ENCODE measurements at places on chromosomes 1 and 21.

DNA sequence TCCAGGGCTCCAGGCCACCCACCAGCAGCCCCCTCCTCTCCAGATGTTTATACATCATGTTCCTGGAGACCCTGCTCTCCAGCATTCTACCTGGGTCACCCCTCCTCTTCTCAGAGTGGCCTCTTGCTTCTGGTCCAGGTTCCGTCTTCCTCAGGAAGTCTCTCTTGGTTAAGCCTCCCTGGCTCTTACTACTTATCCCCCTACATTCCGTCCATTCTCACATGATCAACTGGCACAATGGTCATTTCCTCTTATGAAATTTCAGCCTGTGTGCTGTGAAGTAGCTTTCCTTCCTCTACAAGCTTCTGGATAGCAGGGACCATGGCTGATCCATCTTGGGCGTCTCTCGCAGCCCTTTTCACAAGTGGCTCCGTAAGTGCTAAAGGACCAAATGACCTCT, 33.9 kb upstream of the ATP2B4 start:
- no peak for DNase-seq

- DNase-seq: no peak
These were observed 126.4 kb downstream of the PTPRU start for GRCh38 chr1:29362764-29363163.

GRCh38 chr1:54359393-54360162, 46.6 kb downstream of the SSBP3 start:
- DNase-seq: peak; percentile 26

DNA sequence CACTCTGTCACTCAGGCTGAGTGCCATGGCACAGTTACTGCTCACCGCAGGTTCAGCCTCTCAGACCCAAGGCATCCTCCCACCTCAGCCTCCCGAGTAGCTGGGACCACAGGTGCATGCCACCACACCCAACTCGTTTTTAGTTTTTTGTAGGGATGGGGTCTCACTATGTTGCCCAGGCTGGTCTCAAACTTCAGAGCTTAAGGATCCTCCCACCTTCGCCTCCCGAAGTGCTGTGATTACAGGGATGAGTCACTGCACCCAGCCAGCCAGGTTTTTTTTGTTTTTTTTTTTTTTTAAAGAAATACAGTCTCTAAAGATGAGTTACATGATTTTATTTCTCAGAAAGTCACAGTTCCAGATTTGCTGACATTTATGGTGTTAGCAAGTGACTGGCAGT, 29.0 kb downstream of the BACE2 start:
- DNase-seq: no peak

GRCh38 chr21:42981214-42981523, 6.8 kb downstream of the PKNOX1 start:
- no peak for DNase-seq

- no peak for DNase-seq
These were observed at the start of gene SYT14 for GRCh38 chr1:209937996-209938959. TSS of gene SYT14 (plus strand) at chr1:209938217. CDS start at chr1:209938265, 48 bp downstream.

DNA sequence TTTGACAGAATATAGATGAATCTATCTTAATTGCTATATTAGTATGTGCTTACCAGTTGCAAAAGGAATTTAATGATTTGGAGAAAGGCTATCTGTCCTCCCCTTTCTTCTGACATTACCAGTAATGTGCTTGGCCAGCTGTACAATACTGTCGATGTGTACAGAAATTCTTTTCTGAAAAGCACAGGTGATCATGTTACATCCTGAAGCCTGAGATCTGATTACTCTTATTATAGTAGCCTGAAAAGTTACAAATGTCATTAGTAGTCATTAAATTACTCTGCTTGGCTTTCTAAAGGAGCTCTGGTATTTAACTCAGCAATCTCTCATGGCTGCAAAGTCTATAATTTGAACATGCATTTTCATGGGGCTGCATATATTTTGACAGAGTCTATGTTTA, 209.8 kb downstream of the PTPRC start:
- DNase-seq: no peak

- no peak for DNase-seq
These were observed 26.8 kb downstream of the HSF2BP start for GRCh38 chr21:43632373-43632905.

- no peak for DNase-seq
These were observed 254.6 kb downstream of the COL11A1 start for GRCh38 chr1:102853701-102854187.

DNA sequence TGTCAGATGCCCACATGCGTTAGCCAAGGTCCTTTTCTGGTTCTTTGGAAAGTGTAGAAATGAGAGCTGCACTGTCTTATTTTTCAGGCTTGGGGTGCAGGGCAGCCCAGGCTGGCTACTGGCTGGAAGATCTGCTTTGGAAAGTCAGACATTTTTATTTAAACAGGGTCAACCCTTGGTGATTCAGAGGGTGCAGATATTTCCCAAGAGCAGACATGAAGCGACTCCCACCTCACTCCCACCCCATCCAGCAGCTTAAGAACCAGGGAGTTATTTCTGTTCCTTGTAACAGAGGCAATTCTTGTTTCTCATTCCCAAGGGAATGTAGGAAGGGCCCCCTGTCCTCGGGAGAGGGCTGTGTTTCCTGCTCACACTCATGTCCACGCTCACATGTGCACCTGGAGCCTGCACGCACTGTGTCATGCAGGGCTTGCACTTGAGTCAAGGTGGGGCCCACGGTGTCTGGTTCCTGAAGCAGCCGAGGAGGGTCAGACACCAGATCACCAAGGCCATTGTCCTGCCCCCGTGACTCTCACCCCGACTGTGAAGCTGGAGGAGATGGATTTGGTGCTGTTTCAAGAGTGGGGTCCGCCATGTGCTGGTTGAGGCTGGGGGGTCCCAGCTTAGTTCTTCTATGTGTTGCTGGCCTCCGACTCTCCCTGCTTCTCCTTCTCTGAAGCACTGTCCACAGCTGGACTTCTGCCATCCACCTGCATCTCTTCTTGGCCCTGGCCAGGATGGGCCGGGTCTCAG, 992 bp downstream of the S100A7A start:
- DNase-seq: no peak

- DNase-seq: no peak
These were observed 141.2 kb upstream of the ST6GALNAC5 start for GRCh38 chr1:76725864-76726619.

DNA sequence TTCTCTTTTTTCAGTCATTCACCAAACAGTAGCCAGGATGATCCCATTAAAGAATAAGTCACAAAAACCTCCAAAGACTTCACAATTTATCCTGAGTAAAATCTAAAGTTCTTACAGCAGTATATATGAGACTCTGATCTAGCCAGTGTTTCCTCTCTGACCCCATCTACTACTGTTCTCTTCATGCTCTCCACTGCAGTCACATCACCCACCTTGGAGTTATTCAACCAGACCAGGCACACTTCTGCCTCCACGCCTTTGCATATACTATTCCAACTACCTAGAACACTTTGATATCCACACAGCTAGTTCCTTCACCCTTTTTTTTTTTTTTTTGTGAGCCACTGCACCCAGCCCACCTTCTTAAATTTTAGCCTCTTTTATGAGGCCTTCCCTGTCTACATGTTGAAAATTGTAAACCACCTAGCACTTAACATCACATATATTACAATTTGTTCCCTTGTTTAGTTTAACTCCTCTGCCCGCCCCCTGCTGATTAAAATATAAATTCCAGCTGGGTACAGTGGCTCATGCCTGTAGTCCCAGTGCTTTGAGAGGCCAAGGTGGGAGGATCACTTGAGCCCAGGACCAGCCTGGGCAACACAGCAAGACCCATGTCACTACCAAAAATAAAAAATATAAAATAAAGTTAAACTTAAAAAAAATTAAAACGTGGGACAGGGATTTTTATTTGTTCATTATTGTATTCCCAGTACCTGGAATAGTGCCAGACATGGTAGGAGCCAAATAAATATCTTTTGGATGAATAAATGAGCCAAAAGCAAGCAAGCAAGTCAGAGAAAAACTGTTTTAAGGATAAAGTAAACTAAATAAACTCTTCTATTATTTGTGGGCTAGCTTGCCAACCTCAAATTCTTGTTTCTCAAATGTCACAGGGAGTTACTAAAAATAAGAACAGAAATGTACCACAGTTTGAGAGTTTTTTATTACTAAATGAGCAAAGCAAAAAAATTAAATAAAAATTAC, 35.2 kb upstream of the MUTYH start:
- DNase-seq: no peak

DNA sequence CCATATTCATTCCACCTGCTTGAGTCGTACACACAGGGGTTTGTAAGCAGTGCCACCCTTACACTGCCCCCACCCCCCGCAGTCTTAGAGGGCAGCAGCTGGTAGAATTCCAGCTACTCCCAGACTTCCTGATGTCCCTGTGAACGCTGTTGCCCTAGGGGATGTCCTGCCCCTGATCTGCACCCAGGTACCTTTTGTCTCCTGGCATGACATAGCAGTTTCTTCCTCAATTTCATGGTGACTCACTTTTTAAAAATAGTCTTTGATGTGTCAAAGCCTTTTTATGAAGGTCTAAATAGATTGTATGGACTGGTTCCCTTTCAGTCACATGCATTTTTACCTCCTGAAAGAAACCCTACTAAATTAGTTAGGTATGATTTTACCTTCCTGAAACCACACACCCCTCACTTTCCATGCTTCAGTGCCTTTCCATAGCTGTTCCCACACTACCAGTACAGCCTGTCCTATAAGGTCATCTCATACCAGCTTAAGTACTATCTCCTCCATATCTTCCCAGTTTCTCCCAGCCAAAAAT, 76.4 kb downstream of the ST3GAL3 start:
- DNase-seq: no peak

GRCh38 chr21:15367061-15367626, 302.3 kb upstream of the NRIP1 start:
- no peak for DNase-seq

DNA sequence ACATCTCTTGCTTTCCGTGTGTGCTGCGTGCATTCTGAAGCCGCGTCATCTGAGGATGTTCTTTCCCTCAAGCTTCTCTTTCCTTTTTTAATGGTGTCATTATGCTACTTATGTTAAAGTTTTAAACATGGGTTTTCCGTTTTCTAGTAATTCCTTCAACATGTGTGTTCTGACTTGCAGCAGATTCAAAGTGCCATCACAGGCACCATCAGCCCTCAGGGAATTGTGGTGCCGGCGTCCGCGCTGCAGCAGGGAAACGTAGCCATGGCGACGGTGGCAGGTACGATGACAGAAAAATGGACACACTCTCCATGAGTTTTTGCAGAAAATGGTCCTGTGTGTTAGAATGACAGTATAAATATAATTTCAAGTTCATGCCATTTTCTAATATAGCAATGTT, 42.4 kb downstream of the PKNOX1 start:
- no peak for DNase-seq

GRCh38 chr1:92754000-92754718, 30.7 kb downstream of the EVI5 start:
- no peak for DNase-seq

- DNase-seq: no peak
These were observed 6.2 kb downstream of the RNPEP start for GRCh38 chr1:201988601-201989000.

GRCh38 chr21:42161401-42161955, 57.5 kb upstream of the ABCG1 start:
- DNase-seq: no peak

DNA sequence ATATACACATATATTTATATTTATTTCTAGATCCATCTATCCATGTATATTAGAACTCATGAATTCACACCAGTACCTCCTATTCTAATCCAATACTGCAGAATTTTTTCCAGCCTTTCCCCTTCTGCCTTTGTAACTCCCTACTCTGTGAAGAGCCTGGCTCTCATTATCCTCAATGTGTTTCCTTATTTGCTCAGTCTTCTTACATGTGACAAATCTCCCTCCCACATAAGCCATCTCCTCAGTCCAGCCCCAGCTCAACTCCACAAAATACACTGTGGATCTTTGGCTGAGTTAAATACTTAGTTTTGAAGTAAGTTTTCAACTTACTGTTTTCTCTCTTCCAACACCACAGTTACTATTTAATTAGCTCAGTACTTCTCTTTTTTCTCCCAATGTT, 45.7 kb downstream of the ATP5PO start:
- DNase-seq: no peak

DNA sequence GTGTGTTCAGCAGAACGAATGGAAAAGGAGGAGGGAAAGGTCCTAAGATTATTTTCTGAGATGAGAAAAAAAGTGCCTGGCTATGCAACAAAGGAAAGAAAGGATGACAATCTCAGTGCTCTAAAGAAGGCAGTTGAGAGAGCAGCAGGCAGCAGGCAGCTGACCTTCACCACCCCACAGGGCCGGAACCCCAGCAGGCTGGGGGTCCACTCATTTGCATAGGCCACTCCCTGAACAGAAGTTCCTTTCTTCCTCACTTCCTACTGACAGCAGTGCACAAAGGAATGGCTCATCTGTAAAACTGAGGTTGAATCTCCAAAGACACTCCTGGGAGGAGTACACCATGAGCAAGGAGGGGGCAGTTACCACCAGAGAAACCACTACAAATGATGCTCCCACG, 41.4 kb upstream of the TNR start:
- DNase-seq: no peak

DNA sequence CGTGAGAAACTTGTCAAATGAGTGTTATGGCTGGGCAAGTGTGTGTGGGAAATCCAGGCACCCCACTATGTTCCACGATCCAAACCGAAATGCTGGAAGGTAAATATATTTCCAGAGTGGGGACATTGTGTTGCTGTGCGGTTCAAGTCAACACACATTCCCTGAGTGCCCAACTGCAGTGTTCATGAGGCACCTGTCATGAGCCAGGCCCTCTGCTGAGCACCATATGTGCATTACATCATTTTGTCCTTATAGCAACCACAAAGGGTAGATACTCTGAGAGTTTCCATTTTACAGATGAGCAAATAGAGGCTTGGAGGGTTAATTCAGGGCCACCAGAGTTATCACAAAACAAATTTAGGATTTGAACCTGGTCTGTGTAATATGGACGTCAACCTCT, 59.9 kb upstream of the SOD1 start:
- no peak for DNase-seq
